Kidney epithelial cell (primary cell): ENCODE measurements at places on chromosomes 11 and 22.
A peak's percentile ranks its signal among the peaks of the same experiment; 100 is the strongest.

DNA sequence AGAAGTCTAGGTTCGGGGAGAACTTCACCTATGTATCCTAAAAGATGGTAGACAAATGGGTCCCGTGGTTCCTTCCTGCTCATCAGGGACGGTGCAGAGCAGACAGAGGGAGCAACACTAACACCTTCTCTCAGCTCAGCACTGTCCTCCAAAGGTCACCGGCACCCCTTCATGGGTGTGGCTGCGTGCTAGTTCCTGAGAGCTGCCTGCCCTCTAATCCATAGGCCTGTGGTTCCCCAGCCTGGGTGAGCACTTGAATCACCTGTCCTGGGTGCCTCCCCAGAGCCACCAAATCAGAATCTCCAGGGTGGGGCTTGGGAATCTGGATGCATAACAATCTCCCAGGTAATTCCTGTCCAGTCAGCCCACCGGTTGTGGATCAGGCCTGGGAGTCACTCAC is 113.9 kb upstream of the TMEM45B start:
- DNase-seq: no peak

GRCh38 chr11:12581923-12582322 is 92.3 kb upstream of the TEAD1 start:
- peak; percentile 95 for DNase-seq

DNA sequence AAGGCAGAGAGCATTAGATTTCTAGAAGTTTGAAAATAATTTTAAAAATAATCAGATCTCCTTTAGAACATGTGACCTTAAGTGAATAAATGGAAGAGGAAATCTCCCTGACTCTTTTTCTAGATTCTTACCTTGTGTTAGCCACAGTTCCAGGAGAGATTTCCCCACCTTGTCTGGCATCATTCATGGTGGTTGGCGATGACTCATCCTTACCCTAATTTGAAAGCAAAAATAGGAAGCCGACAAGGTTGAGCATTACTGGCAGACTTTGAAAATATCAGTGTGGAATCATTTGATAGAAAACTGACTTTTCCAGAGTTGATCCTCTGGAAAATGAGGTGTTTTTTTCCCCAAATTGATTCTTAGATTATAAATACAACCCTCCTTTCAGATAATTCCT is 48.1 kb downstream of the CNTN5 start:
- DNase-seq: no peak

- DNase-seq: no peak
These were observed 16.5 kb upstream of the TPBGL start for GRCh38 chr11:75223954-75224643.

DNA sequence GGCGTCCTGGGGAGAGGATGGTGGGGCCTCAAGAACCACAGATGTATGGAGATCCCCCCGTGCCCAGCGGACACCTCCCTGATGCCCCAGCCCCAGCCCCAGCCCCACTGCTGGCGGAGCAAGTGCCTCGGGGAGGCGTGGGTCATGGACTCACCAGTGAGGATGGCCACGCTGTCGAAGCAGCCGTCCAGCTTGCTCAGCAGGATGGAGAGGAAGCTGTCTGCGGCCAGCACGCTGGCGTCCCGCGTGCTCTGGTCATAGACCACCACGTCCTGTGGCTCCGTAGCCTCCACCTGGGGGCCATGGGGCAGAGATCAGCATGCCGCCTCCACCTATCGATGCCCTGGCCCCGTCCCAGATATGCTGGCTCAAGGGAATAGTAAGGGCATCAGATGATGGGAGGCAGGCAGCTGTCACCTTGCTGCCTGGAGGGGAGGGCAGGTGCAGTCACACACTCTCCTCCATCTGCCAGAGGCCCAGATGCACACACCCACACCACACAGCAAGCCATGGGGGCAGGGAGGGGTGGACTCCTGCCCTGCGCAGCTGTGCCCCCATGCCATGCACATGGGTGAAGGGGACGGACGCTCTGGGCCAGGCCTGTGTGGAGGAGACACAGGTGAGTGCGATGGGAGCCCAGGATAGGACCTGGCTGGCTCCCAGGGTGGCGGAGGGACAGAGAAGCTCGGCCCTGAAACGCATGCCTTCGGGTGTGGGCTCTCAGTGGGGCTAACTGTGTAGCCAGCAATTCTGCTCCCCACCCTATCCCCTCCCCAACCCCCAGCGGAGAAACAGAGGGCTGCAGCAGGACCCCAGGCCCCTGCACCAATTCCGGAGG is 8.2 kb downstream of the DUSP8 start:
- DNase-seq: no peak

GRCh38 chr11:8937159-8937558 is 4.4 kb upstream of the C11orf16 start:
- DNase-seq: no peak

DNA sequence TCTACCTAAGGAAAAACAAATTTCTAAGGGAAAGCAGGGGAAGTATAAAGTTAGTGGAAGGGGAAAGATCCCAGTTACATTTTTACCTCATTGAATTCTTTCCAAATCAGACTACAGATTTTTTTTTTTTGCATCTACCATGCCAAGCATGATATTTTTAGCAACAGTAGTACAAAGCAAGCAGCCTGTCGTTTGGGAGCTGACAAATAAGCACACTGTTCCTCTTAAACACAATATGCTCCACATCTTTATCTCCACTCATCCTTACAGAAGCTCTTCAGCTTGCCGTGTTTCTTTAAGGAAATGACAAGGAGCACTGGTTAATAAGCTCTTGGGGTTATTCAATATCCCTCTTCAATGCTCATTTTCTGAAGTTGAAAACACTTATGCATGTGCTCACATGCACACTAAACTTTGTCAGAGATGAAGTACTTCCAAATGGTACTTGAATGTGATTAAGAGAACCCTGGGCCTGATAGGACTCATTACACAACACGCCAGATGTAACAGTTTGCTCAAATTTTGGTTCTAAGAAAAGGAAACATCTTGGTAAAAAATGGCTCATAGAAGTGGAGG is 53.8 kb downstream of the PAX6 start:
- DNase-seq: no peak

GRCh38 chr11:94196363-94196762 is 67.7 kb downstream of the PANX1 start:
- no peak for DNase-seq

DNA sequence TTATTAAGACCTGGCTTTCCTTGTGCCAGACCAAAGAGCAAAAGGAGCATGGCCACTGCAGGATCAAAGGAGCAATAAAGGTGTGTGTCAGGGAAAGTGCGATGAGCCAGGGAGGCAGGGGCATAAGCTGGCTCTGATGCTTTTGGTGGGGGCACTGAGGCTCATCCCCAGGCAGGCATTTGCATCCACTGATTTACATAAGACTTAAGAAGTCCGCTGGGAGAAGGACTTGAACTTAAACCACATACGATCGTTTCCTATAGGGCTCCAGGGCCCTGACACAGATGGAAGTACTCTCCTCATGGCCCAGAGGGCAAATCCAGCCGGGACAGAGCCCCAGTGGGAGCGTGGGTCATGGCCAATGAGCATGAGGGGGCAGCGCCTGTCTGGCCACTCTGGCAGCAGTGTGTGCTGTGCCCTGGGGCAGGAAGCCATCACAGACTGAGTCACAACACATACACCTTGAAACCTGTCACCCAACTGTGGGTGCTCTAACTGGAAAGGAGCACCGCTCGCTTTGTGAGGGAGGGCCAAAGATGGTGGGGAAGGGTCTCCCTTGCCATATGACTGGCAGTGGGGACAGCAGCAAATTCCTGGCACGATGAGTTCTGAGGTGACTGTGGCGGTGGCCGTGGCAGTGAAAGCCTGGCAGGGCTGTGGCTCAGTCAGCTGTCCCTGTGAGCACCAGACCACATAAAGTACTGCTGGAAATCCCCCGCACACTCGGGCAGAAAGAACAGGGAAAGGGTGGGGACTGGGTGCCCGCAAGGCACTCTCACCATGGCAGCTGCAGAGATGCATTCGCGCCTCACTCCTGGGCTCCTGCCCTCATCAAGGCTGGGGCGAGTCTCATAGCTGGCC is 79.4 kb upstream of the LMO1 start:
- DNase-seq: no peak

DNA sequence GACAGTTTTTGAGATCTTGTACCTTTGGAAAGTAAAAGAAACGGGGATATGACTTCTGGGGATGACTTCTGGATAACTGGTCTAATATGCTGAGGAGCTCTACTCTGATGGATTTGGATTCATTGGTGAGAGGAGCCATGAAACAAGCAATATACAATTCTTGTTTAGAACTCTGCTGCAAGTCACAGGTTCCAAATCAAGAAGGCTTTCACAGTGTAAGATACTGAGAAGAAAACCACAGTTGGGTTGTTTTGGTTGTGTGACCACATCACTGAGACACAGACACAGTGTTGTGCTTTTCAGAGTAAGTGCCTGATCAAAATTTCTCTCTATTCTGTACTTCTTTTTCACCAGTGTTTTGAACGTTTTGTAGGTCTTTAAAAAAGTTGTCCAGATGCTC is 13.1 kb upstream of the UCP2 start:
- DNase-seq: no peak

DNA sequence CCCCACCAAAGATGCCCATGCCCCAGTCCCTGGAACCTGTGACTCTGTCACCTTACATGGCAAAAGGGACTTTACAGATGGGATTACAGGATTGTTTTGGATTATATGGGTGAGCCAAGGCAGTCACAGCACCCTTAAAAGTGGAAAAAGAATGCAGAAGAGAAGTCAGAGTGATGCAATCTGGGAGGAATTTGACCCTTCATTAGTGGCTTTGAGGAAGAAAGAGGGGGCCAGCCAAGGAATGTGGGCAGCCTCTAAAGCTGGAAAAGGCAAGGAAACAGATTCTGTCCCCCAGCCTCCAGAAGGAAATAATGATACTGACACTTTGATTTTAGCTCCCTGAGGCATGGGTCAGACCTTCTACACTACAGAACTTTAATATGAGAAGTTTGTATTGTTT is 257.3 kb upstream of the ISX start:
- no peak for DNase-seq
